ENCODE measurements at places on chromosomes 1 and 21.

DNA sequence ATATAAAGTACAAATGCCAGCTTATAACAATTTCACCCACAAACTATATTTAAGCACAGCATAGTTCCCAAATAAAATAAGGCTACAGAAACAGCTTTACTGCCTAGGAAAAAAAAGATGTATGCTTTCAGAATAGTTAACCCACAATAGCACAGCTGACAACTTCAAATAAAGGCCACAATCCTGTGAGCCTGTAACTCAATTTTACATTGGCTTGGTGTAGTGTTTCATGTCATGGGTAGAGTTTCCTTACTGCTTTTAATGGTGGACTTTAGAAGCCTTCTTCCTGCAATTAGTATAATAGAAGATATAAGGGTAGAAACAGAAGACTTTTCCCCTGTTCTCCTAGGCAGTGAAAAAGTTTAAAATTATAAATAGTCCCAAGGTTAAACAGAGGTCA, 44.3 kb upstream of the ZC3H11B start:
- no peak for DNase-seq

- no peak for DNase-seq
These were observed 30.7 kb downstream of the JAK1 start for GRCh38 chr1:64935551-64936155.

- no peak for DNase-seq
These were observed 25.3 kb downstream of the OPTC start for GRCh38 chr1:203519053-203519840.

DNA sequence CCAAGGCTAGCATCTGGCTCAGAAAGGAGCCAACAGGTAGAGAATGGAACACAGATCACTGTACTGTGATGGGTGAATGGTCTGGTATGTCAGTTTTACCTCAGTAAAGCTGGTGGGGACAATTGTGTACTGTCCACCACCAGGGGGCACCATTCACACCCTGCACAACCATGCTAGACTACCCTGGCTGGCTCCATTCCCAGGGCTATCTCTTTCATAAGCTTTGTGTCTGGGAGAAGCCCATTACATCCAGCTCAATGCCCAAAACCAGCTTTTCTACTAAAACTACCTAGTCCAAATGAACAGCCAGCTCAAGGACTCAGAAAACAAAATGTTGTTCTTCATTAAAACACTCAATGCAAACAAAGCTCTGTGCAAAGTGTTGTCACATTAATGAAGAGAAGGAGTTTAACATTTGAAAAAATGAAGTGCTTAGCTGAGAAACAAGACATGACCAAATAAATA, 62.0 kb upstream of the RASAL2 start:
- no peak for DNase-seq

GRCh38 chr1:203178821-203179666, 3.4 kb upstream of the MYBPH start:
- DNase-seq, result no peak

GRCh38 chr1:77170687-77171086, 48.5 kb downstream of the PIGK start:
- no peak for DNase-seq

DNA sequence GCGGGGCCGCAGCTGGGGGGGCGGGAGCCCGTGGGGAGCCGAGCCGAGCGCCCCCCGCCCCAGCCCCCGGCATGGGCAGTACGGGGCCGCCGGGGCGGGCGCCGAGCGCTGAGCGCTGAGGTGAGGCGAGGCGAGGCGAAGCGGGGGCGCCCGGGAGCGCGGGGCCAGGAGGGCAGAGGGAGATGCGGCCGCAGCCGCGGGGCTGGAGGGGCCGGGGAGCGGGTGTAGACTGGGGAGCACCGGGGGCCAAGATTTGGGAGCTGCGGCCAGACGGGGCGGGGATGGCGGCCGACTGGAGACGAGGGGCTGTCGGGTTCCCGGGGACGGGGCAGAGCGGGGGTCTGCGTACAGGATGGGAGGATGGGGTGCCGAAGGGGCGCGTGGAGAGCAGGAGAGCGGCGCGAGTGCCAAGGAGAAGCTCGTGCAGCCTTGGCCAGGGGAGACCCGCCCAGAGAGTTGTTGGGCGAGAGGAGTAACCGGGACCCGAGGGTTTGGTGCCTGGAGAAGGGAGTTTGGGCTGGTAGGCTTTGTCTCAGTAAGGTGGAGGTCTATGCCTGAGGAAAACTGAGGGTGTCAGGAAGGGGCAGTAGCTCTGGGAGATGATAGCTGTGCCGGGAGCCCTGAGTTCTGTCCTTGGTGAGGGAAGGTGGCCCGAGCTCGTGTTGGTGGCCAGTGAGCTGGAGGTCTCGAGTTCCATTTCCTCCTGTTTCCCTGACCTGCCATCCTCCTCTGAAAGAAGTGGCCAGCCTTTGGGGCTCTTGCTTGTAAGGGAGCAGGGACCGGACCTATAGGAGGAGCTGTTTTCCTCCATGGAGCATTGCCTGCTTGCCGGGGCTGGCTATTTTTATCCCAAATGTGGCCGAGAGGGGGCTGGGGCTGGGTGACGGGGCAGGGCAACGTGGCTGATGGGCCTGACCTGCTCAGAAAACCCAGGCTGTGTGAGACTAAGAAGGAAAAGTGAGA, 539 bp downstream of the ATP8B2 start:
- no peak for DNase-seq

- DNase-seq, result no peak
These were observed 60.6 kb downstream of the EVA1C start for GRCh38 chr21:32472890-32473765.

DNA sequence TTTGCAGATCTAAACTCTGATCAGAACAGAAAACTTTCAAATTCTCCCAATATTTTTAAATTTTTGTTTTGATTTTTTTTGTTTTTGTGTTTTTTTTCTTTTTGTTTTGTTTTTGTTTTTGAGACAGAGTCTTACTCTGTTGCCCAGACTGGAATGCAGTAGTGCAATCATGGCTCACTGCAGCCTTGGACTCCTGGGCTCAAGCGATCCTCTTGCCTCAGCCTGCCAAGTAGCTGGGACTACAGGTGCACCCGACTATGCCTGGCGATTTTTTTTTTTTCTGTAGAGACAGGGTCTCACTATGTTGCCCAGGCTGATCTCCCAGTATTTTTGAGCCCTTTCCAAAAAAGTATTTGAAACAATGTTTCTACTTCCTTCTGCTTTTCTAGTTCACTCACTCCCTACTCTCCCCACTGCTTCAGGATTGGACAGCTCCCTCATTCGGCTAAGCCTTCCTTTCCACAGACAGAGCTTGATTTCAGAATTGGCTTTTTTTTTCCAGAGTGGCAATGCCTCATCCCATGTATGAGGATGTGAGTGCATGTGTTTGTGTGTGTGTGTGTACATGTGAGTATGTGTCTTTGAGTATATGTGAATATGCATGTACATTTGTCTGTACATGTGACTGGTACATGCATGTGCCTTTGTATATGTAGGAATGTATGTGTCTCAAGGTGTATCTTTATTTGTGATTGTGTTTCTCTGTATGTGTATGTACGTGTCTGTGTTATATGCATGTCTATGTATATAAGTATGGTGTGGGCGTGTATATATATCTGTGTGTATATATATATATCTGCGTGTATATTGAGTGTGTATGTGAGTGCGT, 11.9 kb downstream of the LHX4 start:
- DNase-seq, result no peak

DNA sequence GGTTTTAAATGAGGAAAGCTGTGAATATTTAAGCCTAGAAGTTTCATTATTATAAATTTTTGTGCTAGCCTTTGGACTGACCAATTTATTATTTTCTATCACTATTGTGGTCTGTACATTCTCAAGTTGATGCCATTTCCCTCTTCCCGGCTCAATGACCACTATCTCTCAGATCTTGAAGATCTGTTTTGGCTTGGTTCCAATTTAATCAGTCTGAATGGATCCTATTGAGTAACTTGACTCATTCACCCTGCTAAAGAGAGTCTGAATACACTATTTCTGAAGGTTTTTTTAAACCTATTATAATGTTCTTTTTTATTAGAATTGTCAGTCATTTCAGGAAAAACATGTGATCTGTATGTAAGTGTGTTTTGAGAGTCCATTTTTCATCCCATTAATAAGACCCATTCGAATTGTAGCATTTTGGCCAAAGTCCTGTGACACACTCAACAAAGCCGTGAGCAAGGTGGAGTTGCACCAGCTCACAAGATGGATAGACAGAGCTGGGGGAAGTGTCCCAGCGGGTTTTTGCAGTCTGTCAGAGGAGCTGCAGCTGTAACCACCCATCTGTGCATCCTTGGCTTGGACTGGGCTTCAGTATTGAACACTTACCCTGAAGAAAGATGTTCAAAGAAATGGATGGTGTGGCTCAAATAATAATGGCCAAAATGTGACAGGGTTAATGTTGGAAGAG, 145.6 kb downstream of the NFIA start:
- no peak for DNase-seq

DNA sequence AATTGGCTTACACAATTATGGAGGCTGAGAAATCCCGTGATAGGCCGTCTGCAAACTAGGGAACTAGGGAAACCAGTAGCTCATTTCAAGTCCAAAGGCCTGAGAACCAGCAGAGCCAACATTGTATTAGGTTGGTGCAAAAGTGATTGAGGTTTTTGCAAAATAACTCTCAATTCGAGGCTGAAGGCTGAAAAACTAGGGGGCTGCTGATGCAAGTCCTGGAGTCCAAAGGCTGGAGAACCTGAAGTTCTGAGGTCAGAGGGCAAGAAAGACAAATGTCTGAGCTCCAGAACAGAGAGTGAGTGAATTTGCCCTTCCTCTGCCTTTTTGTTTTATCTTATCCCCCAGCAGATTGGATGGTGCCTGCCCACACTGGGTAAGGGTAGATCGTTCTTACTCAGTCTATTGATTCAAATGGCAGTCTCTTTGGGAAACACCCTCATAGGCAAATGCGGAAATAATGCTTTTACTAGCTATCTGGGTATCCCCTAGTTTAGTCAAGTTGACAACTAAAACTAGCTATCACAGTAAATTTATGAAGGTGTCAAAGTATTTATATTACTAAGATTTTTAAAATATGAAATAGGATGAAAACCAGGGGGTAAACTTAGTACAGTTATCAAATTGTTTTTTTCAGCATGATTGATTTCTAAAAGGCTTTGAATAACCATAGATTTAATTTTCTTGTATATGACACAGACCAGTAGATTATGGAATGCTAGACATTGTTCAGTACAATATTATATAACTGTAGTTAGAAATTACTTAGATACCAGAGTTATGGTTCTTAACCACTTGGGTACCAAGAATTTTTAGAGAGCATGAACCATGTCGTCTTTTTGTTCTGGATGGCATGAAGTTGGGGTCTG, 15.4 kb downstream of the RABGAP1L start:
- DNase-seq, result no peak

Data from activated CD4-positive, alpha-beta T cell treated with anti-CD3 and anti-CD28 coated beads, Interleukin-2, amount 50 U/mL, for 1 hour (primary cell).